Upper lobe of left lung (tissue), 6 donors: ENCODE measurements at places on chromosomes 16 and 17. TPM values are rescaled to one million over a fixed set of nuclear protein-coding genes. Genes with fewer than 3 reads are reported as not detected.
A peak's percentile ranks its signal among the peaks of the same experiment; 100 is the strongest.

Gene HBQ1
- total RNA-seq: not detected

Gene VMO1
- 14.4 TPM for total RNA-seq

DNA sequence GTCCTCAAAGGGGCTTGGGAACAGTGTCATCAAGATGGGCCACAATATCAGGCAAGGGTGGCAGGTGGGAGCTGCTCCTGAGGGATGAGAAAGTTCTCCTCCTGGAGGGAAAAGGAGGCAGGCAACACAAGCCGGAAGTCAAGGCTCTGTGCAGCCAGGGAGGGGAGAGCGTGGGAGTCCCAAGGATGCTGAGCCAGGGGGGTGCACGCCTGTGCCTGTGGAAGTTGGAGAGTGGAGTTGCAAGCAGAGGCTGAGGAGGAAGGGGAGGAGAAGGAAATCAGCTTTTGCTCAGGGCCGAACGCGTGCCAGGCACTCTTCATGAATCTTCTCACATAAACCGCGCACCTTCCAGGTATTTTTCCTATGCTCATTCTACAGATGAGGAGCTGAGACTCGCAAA is 7.4 kb upstream of the SLC13A2 start:
- no peaks in the 10 kb centered on the region for H3K36me3 ChIP-seq
- peaks cover 19% of the 10 kb centered on the region for H3K4me1 ChIP-seq
- no peaks in the 10 kb centered on the region for H3K27me3 ChIP-seq
- no peak overlapping the region for H3K27ac ChIP-seq
- no peak for DNase-seq

- no peaks in the 10 kb centered on the region for H3K27me3 ChIP-seq
- no peaks in the 10 kb centered on the region for H3K4me1 ChIP-seq
- no peak for DNase-seq
- no peaks in the 10 kb centered on the region for H3K36me3 ChIP-seq
- no peak overlapping the region for H3K4me3 ChIP-seq
Measured at GRCh38 chr16:86118467-86119307, 219.7 kb downstream of the IRF8 start.

DNA sequence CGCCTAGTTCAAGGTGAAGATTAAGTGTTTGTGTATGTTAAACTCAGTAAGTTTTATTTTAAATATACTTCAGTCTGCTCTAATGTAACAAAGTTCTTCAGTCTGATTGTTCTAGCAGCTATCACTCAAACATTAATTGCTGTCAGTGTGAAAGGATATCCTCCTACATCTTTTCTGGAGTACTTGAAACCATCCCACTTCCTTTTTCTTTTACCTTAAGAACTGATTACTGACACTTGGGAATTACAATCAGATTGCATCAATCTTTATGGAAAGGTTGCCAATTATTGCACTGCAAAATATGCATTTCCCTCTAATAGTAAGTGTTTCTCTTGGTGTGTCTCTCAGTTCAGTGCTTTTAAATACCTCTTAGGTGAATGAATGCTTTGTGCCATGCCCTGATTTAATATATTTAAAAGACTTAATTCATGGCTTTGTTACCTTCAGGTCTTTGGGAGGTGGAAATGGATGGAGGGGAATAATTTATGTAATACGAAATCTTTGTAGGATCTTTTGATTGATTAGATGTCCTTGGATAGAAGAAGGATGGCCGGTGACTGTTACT is 16.6 kb downstream of the MRTFB start:
- no peak overlapping the region for H3K27ac ChIP-seq
- no peak overlapping the region for H3K4me3 ChIP-seq
- no peaks in the 10 kb centered on the region for H3K36me3 ChIP-seq
- H3K4me1 ChIP-seq: peaks cover 26% of the 10 kb centered on the region
- H3K27me3 ChIP-seq: no peaks in the 10 kb centered on the region

GRCh38 chr16:57265850-57266530 is 18.5 kb downstream of the PLLP start:
- DNase-seq: peak; percentile 90
- peak overlapping the region; percentile 93 for H3K27ac ChIP-seq
- H3K36me3 ChIP-seq: no peaks in the 10 kb centered on the region
- H3K4me1 ChIP-seq: peaks cover 87% of the 10 kb centered on the region
- H3K27me3 ChIP-seq: no peaks in the 10 kb centered on the region

DNA sequence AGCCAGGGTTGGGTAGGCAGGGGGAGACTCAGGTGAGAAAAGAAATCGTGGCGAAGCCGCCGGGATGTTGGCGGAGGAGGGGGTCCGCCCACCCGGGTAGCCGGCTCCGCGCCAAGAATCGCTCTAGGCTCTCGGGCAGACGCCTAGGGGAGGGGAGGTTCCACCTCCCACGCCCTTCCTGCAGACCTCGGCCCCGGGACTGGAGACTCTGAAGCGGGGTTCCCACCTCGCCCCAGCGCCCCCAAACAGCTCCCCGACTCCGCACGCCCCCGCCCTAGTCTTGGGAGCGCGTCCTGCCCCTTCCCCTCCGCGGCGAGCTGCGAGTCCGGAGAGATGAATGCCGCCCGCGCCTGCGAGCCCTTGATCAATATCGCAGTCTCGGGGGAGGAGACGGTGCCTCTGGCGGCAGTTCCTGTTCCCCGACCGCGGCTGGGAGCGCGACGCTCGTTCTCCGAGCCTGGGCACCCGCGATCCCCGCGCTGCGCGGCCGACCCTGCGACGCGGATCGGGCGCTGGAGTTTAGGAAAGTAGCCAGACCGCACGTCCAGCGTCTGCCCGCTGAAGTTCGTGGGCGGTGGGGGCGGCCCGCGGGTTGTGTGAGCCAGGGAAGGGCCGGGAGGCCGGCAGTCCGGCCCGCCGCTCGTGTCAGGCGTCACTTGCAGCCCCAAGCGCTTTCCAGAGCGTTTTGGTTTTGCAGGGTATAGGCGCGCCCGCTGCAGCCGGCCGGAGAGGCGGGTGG is 790 bp downstream of the CRHR1 start:
- peaks cover 24% of the 10 kb centered on the region for H3K4me1 ChIP-seq
- peak; percentile 88 for DNase-seq
- no peaks in the 10 kb centered on the region for H3K36me3 ChIP-seq
- H3K4me3 ChIP-seq: no peak overlapping the region
- H3K27ac ChIP-seq: no peak overlapping the region

- DNase-seq: no peak
- H3K36me3 ChIP-seq: no peaks in the 10 kb centered on the region
- H3K27ac ChIP-seq: no peak overlapping the region
- H3K4me1 ChIP-seq: no peaks in the 10 kb centered on the region
Measured at GRCh38 chr17:835263-835662, 53.1 kb downstream of the MRM3 start.

DNA sequence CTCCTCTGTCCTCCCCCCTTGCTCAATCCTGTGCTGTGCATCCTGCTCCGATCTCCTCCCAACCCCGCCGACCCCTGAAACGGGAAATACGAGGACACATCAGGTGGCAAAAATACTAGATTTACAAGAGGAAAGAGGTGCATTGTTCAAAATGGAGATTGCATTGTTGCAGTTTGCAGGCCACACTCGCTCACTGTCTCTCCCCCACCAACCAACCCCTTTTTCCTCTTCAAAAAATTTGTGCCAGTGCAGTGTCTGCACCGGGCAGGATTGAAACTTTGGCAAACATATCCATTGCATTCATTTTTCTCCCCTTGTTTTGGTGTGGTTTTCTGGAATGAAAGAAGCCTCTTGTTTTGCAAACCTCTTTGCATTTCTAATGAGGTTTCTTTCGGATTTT is 61.0 kb downstream of the RNF135 start:
- DNase-seq: no peak
- no peak overlapping the region for H3K4me3 ChIP-seq
- no peaks in the 10 kb centered on the region for H3K4me1 ChIP-seq
- no peaks in the 10 kb centered on the region for H3K27me3 ChIP-seq

GRCh38 chr17:72110231-72110941 is 10.4 kb upstream of the SOX9 start:
- peak; percentile 60 for DNase-seq
- H3K4me1 ChIP-seq: no peaks in the 10 kb centered on the region
